HS-5 (cell line): ENCODE measurements at places on chromosomes 13 and 19.

DNA sequence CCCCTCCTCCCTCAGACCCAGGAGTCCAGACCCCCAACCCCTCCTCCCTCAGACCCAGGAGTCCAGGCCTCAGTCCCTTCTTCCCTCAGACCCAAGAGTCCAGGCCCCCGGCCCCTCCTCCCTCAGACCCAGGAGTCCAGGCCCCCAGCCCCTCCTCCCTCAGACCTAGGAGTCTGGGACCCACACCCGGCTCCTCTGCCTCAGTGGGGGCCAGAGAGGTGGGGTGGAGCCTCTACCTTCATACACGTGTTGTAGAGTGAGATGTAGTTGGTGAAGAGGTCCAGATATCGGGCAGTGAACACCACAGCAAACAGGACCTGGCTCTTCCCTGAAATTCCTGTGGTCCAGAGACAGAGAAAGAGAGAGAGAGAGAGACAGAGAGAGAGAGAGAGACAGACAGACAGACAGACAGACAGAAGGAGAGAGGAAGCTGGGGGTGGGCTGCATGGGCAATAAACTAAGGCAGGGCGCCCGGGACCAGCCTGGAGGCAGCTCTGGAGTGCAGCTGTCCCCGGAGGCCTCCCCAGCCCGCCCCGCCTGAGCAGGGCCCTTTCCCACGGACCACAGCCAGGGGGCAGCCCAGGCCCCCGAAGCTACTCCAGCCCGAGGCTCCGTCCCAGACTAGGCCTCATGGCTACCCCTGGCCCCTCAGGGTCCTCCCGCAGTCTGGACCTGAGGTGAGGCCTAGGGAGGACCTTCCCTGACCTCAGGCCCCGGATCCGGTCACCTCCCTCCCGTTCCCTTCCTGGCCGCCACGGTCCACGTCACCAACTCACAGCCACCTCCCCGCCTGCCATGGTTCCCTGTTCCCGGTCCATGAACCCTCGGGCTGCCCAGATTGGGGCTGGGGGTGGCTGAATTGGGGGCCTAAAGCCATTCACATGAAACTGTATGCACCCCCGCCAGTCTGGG, 907 bp downstream of the KDELR1 start:
- DNase-seq: no peak

DNA sequence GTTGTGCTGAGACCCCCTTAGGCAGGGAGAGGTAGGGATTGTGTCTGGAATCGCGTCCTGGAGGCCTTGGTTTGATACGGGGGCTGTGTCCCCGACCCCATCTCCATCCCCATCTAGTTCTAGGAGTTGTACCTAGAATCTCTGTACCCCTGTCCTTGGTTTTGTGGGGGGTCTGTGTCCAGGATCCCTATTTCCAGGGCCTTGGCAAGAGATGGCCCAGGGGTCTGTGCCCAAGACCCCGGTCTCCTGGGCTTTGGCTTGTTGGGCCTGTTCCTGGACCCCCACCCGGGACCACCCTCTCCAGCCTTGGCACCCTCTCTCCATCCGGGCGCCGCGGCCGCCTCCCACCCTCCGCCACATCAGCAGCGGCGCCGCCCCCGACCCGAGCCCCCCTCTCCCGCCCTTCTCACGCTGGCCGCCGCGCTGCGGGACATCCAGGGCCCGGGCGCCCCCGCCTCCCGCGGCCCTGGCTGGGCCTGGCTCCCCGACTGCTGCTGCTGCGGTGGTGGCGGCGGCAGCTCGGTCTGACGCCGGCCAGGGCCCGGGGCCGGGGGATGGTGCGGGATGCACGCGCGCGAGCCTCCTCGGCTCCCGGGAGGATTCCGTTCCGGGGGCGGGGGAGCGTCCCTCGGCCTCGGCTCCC, at the start of gene NUMBL:
TSS of gene NUMBL (minus strand) at position 602 of the 643 bp plus-strand sequence. CDS start at position 434, 168 bp downstream.
- DNase-seq: no peak

GRCh38 chr19:54247106-54247930, 4.7 kb upstream of the LILRA6 start:
- no peak for DNase-seq

GRCh38 chr13:110407021-110407420, 99.9 kb downstream of the COL4A2 start:
- DNase-seq: no peak

GRCh38 chr13:97225533-97225932, 3.4 kb downstream of the MBNL2 start:
- no peak for DNase-seq

DNA sequence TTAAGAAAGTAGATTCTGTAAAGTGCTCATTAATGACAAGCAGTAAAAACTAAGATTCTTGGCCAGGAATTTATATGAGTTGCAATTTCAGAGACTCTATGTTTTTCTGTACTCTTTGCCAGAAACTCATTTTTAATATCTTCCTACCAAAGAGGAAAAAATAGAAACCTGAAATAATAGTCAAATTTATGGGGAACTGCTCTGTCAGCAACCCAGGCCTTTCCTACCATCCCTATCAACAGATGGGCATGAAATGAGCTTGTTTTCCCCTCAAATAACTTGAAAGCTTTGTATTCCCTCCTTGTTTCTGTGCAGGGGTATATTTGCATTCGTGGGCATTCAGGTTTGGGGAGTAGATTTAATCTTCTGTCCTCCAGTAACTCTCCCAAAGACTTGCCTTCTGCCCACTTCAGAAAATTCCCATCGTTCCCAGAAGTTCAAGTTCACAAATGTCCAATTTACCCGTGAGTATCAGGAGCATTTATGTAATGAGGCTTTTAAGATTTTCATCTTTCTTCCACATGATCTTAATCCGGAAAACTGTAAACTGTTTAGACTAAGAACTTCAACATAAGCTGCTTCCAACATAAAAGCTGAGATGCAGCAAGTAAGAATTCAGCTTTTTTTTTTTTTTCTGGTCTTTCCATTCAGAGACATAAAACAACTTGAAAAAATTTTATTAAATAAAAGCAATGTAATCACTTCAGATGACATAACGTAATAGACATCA, 363.1 kb downstream of the EFNB2 start:
- DNase-seq: no peak

DNA sequence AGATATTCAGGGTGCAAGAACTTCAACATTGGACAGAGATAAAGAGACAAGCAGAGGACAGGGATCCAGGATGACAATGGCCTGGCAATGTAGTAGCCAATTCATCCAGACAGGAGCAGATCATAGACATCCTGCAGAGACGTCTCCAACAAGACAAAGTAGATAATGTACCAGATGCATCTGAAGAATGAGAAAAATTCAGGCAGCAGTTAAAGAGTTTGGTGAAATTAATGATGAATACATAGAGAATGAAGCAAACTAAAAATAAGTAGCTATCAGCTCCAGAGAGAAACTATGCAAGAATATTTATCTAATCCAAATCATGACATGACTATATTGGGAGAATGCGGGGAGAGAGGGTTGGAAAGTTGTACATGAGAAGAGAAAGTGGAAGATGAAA, 278.4 kb upstream of the DACH1 start:
- DNase-seq: no peak

DNA sequence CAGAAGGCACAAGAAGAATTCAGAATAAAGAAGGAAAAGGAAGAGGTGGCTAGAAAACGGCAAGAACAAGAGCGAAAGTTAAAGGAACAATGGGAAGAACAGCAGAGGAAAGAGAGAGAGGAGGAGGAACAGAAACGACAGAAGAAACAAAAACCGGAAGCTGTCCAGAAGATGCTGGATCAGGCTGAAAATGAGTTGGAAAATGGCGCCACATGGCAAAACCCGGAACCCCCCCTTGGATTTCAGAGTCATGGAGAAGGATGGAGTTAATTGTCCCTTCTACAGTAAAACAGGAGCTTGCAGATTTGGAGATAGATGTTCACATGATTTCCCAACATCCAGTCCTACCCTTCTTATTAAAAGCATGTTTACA, 6.7 kb downstream of the CD209 start:
- DNase-seq: no peak

- DNase-seq: no peak
These were observed 43.9 kb downstream of the CERS4 start for GRCh38 chr19:8252922-8253589.

- DNase-seq: no peak
These were observed 456.3 kb downstream of the IRS2 start for GRCh38 chr13:109330123-109330522.

- DNase-seq: no peak
These were observed 595.5 kb downstream of the TBC1D4 start for GRCh38 chr13:74886502-74886901.

GRCh38 chr19:15864824-15865223, 33.0 kb downstream of the CYP4F2 start:
- DNase-seq: no peak

DNA sequence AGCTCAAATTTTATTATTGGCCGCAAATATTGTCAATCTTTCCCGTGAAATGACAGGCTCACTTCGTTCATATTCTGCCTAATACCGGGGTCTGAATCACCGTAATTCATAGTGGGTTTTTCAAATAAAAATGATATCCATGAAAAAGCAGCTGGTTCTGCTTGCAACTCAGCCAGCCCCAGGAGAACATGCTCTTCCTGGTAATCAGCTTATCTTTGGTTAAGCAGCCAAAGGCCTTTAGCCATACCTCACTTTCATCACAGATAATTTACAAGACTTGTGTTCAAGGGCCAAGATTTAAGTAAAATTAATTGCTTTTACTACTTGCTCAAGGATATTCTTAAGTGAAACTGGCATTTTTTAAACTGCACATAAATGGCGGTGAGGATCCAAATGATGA, 22.5 kb downstream of the RNASEH2B start:
- DNase-seq: no peak

GRCh38 chr19:31174948-31175347, 174.3 kb downstream of the TSHZ3 start:
- DNase-seq: no peak

GRCh38 chr19:7152568-7152967, 83.1 kb downstream of the ZNF557 start:
- DNase-seq: no peak

DNA sequence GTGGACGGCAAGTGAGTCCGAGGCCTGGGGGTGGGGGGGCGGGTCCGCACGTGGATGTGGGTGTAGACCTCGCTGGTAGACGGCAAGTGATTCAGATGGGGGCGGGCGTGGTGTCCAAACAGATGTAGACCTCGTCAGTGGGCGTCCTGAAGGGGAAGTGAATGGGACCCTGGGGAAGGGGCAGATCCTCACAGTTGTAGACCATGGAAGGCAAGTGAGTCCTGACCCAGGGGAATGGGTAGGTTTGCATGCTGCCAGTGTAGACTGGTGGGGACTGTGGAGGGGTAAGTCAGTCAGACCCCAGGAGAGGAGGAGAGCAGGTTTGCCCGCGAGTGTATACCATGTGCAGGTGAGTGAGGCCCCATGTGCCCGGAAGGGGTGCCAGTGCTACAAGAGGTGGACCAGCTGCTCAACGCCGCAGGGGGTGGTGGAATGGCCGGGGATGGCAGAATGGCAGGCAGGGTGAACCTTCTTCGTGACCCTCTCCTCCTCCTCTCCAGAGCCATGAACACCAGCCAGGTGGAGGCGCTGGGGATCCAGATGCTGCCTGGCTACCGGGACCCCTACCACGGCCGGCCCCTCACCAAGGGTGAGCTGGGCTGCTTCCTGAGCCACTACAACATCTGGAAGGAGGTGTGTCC, 22.1 kb downstream of the COLGALT1 start:
- DNase-seq: no peak

GRCh38 chr19:1468821-1469254, 10.2 kb downstream of the C19orf25 start:
- DNase-seq: no peak

- no peak for DNase-seq
These were observed 566.3 kb downstream of the LIG4 start for GRCh38 chr13:107649079-107649478.
